ENCODE measurements at places on chromosomes 16 and 17. TPM values are rescaled to one million over a fixed set of nuclear protein-coding genes. Genes with fewer than 3 reads are reported as not detected.

Gene TBC1D3C
- total RNA-seq = not detected

Gene PITPNC1
- 13.7 TPM for total RNA-seq

Gene CDRT15L2
- total RNA-seq = not detected

Gene CD79B
- total RNA-seq = not detected

Gene SMIM5
- total RNA-seq = 0.52 TPM

Gene CLEC18B
- total RNA-seq = 0.43 TPM

Gene EVI2A
- total RNA-seq = not detected

Gene NACA2
- 0.10 TPM for total RNA-seq

Gene TPSG1
- total RNA-seq = not detected

Gene PRSS33
- total RNA-seq = not detected

Gene CACNG4
- 11.9 TPM for total RNA-seq

Gene KCNH4
- 0.61 TPM for total RNA-seq

Gene CCL4
- total RNA-seq = not detected

Gene RASL10B
- 0.10 TPM for total RNA-seq

Gene BAIAP3
- 0.86 TPM for total RNA-seq

Gene PDILT
- total RNA-seq = not detected

Gene DPEP3
- total RNA-seq = not detected

Gene QRICH2
- 0.91 TPM for total RNA-seq

Gene CDRT4
- 2.6 TPM for total RNA-seq

Gene KRT17
- 1.2 TPM for total RNA-seq

Gene BORCS6
- 5.2 TPM for total RNA-seq

Gene SUMO2
- 397 TPM for total RNA-seq

Gene KRT24
- not detected for total RNA-seq

Gene UMOD
- total RNA-seq = not detected

Gene TMC7
- total RNA-seq = 9.2 TPM

Gene SRCIN1
- total RNA-seq = 3.1 TPM

Gene ALOX15B
- not detected for total RNA-seq

Gene KRT20
- total RNA-seq = 0.17 TPM

Gene UTS2R
- not detected for total RNA-seq

Gene AXIN2
- 1.0 TPM for total RNA-seq

Gene PERCC1
- total RNA-seq = not detected

Gene MYO1C
- total RNA-seq = 131 TPM

Gene MYH1
- total RNA-seq = not detected

Gene SPECC1
- total RNA-seq = 48.0 TPM

Gene ACTG1
- total RNA-seq = 6,943 TPM

Gene LITAFD
- total RNA-seq = not detected

Gene LRRC75A
- total RNA-seq = 1.0 TPM

Gene RND2
- 0.15 TPM for total RNA-seq

Gene NOD2
- total RNA-seq = not detected

Gene RNF157
- total RNA-seq = 10.6 TPM

Gene GNG13
- total RNA-seq = not detected

Gene KRTAP9-2
- total RNA-seq = not detected

Gene SNAI3
- not detected for total RNA-seq
